Stimulated activated CD4-positive, alpha-beta T cell treated with anti-CD3 and anti-CD28 coated beads, Interleukin-4, amount 100 ng/mL, for 1 hour (primary cell): ENCODE measurements at places on chromosomes 5 and 9.

DNA sequence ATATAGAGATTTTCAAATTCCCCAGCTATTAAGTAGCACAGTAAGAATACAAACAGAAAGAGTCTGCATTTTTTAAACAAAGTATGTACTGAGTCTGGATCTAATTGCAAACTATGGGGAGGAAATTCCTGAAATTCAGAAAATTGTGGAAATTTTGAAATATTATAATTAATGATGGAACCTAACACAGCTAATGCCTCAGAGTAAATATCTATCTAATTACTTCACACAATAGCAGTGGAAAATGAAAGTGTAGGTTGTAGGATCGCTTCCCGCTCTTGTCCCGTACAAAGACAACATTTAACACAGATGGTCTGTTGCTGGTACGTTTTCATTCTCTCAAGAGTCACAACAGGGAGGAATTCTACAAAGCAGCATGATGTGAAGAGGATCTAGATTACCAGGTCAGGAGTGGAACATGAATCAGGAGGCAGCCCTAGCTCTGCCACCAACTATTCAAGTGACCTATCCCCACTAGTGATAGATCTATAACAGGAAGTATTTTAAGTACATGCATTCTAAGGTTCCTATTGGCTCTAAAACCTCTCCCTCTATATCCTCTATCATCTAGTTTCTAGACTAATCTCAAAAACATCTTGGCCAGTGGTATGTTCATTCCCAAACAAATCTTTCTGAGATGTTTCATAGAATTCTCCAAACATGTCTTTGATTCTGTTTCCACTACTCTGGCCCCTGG is 58.9 kb upstream of the GRAMD2B start:
- no peak for DNase-seq

DNA sequence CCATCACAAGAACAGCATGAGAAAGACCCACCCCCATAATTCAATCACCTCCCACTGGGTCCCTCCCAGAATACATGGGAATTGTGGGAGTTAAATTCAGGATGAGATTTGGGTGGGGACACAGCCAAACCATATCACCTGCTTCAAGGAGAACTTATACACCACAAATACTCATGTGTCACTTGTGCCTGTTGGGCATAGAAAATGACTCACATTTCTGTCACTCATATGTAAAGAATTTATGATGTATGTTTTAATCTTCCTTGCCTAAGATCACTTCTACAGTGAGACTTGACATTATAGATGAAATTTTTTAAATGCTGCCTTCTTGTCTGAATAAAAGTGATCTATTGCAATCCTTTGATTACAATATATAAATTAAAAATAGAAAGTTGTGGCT is 23.0 kb upstream of the PRDM6 start:
- no peak for DNase-seq

- no peak for DNase-seq
Measured at GRCh38 chr9:107242073-107243030, 40.7 kb upstream of the RAD23B start.

DNA sequence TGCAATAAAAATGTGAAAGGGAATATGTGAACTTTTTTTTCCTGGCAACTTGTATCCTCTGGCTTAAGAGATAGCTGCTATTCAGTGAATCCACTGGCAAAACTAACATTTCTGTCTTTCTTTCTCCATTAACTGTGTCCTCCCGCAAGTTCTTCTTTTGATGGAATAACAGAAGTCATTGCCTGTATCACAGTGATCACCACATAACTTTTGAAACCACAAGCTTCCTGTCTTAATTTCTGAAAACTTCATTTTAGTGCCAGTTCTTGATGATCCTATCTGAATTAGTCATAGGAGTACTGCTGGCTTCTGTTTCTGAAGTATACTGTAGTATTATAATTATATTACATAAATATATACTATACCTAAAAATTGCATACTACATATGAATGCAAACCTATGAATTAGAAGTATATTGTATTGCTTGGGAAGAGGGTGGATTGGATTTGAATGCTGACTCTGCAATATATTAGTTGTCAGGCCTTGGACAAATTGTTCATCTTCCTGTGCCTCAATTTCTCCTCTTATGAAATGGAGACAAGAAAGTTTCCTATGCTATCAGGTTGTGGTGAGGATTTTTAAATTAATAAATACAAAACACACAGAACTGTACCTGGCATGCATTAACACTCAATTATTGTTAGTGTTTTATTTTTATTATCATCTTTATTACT is 441.6 kb downstream of the CETN3 start:
- no peak for DNase-seq

GRCh38 chr5:80615266-80615914 is 39.1 kb upstream of the MSH3 start:
- DNase-seq: no peak

DNA sequence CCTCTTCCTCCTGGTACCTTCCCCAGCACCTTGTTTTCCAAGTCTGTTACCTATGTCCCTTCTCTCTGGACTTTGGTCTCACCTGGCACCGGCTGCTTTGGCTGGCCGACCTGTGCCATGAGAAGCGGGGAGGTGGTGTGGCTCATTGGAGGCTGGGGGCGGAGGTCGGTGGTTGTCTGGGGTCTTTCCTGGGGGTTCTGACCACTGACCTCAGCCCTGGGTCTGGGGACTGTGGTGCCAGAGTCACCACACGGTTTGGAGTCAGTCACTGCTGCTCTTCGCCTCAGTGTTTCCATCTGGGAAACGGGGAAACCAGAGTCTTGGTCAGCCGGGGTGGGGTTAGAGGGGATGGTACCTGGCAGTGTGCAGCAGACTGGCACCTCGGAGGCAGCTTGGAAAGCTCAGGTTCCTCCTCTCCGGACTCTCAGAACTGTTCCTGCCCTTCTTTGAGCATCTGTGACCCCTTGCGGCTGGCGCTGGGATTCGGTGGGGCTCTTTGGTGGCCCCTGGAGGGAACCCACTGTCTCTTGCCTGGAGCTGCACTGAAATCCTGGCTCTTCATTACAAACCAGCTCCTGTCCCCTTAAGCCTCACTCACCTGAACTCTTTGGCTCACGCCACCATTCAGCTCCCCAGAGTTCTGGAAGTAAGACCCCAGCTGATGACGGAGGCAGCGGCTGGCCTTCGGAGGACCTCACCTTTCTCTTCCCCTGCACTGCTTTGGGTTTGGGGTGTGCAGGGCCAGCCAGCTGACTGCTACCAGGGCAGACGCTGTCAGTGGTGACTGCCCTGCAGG is 4.1 kb upstream of the RXRA start:
- DNase-seq: no peak

DNA sequence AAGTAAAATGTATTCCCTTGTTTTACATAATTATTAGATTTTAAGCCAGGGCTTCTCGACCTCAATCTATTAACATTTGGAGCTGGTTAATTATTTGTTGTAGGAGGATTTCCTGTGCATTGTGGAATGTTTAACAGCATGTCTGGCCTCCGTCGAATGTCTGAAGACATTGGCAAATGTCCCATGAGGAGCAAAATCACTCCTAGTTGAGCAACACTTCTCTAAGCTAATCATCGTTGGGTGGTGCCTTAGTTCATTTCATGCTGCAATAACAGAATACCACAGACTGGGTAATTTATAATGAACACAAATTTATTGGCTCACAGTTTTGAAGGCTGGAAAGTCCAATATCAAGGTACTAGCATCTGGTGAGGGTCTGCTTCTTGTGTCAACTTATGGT is 13.4 kb upstream of the VPS13A start:
- DNase-seq: no peak
